ENCODE measurements at places on chromosomes 3 and 15.
A peak's percentile ranks its signal among the peaks of the same experiment; 100 is the strongest.

- no peak for DNase-seq
These were observed 154.2 kb upstream of the TSPAN3 start for GRCh38 chr15:77225088-77225487.

GRCh38 chr3:73475717-73476116 lies 149.0 kb downstream of the PDZRN3 start:
- DNase-seq = no peak

DNA sequence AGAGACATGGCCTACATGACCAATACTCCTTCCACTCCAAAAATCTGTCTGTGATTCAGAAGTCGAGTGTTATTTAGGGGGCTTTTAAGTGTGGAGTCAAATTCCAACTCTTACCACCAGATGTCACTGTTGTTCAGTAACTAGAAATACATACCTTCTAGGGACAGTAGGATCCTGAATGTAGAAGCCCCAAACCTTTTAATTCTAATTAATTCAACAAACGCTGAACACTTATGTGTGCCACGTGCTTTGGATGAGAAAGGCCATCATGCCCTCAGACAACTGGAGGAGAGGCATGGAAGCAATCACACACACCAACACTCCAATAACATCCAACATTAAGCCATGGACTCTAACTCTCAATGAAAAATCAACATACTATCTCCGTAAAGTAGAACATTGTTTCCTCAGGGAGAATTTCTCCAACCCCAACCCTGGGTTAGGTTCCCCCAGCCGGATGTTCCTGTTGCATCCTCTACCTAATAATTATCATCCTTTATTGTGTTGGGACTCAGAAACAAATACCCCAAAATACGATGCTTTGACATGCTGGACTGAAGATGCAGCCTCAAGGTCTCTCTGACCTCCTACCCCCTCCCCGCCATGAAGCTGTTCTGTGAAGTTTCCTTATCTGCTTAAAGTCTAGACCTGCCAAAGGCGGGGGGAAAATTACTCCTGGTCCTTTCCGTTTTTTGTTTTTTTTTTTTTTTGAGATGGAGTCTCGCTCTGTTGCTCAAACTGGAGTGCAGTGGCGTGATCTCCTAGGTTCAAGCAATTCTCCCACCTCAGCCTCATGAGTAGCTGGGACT lies 8.0 kb upstream of the CCDC13 start:
- peak; percentile 75 for DNase-seq

DNA sequence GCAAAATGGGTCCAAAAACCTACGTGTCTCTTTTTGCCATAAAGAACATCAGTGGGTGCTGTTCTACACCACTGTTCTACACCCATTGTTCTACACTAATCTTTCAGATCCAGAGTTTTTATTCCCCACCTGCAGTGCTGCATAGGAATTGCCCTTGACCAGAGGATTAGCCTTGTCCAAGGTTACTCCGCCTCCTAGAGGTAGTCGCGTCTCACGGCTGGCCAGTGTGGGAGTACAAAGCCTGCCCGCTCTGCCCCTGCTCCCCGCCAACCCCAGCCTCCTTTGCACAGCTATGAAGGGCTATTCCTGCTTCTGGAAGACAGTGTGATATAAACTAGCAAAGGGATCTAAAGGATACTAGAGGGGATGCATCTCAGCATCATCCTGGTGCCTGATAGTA lies 222.1 kb upstream of the LMCD1 start:
- DNase-seq = no peak

DNA sequence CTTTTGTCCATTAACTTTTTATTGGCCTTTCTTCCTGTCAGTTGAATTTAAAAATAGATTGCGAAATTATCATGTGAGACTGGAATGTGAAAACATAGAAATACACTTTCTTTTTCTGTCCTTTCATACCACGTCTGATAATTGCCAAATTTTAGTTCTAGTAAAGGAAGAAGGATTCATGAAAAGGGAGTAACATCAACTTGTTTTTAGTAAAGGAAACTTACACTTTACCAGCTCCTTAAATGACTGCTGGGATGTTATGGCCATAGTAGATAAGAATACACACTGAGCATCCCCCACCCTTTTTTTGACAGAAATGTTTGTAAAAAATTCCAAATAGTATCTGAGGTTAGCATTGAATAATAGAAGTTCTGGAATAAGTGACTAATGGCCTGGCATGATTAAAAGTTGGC lies 137.9 kb downstream of the NEO1 start:
- no peak for DNase-seq

DNA sequence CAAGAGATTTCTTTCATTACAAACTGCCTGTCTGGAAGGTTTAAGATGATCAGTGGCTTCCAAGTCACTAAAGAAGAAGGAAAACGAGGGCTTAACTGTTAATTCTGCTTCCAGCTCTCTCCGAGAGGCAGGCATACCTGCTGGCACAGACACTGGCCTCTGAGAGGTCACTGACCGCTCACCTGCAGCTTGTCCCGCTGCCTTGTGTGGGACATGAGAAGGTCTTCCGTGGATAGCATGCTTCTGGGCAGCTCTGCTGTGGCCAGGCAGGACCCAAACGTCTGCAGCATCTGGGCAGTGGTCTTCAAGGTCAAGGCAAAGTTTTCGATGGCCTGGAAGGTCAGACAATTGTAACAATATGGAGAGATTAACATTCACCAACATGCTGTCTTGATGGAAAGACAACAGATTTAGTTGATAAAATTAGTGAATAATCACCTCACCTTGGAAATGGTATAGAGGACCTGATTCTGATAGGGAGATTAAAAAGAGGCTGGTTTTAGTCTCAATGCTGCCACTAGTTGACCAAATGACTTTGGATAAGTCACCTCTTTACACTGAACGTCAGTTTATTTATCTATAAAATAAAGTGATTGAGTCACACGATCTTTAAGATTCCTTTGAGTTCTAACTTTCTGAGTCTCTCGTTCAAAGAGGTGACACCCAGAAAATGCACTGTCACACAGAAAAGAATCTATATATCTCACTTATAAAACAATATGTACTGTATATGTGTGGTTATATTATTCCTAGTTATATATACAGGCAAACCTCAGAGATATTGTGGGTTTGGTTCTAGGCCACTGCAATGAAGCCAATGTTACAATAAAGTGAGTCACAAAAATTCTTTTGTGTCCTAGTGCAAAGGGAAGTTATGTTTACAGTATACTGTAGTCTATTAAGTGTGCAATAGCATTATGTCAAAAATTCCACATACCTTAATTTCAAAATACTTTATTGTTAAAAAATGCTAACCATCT lies 65.1 kb downstream of the B3GNT5 start:
- no peak for DNase-seq

DNA sequence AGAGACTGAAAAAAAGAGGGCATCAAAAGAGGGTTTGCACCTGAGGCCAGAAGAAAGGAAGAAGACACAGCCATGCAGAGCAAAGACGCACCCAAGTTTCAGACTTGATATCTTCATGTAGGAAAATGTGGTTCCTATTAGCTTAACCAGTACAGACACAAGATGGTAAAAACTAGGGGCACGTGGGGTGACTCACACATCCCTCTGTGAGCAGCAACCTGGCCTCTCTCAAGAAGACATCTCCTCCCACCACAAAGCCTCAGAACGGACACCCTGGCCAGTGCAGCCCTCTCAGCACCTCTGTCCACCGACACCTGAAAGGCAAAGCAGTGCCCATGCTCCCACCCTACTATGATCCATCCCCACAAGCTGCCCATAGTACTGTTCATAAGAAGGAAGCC lies 33.3 kb downstream of the GLB1 start:
- DNase-seq = peak; percentile 68

Measured in CD4-positive, alpha-beta T cell treated with Interleukin-15 for 4 hours (primary cell).